ENCODE measurements at places on chromosomes 5 and 9.

DNA sequence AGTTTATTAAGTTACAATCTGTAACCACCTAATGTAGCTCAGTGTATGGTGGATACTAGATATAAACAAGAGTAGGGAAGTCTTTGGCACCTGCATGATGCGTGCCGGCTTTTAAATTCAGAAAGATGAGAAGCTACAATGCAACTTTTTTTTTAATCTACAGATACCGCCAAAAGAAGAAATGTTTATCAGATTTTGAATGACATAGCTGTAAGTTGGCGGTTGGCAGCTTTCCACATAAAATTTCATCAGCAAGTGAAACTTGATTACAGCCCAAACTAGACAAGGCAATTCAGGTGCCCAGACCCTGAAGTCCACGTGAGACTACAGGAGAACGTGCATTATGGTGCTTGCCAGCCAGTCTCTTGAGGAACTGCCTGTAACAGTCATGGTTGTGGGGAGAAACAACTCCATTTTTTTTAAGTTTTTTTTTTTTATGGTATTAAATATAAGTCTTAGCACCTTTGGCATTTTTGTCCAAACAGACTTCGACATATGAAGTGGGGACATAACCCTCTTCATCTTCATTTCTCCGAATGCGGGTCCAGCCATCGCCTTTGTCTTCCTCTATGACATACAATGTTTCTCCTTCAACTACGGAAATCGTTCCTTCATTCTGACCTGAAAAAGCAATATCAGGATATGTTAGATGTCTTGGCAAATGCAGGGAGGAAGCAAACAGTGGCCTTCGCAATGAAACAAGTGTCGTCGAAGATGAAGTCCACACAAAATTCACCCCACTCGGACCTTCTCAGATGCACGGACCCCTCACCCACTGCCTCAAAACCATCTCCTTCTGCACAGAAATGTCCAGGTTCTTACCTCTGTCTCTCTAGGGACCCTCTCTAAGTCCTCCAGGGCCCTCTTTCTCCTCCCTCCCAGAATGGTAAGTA, 60.4 kb downstream of the USP20 start:
- DNase-seq: no peak

DNA sequence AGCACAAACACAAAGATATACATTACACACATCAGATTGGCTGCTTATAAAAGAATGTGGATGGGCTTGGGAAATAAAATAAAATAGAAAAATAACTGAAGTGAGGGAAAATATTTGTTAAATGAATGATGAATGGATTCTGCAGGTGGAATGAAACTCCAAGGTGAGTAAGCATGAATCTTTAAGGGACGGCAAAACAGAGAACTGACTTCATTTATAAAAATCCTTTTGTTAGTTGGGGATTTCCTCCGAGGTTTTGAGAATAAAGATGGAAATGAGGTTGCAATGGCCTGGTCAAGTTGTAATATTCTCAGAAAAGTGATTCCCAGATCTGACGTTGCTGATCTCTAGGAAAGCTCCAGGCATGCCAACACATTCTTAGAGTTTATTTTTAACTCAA, 20.9 kb upstream of the SEMA6A start:
- no peak for DNase-seq

DNA sequence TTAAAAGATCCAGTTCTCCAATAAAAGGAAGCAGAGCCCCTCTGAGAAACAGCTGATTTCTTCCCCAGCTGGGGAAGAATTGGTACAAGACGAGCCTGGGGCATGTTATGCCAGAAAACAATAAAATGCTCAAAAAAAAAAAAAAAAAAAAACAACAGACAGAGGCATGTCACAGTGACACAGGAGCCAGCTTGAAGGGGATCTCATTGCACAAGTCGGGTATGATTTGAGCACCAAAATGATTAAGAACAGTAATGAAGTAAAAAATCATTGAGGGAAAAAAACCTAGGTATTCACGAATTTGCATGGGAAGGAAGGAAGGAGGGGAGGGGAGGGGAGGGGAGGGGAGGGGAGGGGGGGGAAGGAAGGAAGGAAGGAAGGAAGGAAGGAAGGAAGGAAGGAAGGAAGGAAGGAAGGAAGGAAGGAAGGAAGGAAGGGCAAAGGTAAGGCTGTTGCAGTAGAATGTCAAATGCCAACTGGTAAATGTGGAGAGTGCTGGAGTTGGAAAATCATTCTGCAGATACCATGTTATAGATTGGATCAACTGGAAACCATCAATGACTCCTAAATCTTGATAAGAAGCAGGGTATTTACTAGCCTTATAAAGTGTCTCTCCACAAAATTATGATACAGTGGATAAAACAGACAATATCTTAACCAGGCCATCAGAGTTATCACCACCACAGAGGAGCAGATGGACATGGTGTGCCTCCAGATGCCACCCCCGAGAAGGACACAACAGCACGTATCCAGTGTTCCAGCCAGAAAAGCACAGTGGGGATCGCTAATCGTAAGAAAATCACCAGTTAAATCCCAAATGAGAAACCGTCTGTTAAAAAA, 7.2 kb downstream of the GNA14 start:
- no peak for DNase-seq

- no peak for DNase-seq
Measured at GRCh38 chr9:119337573-119337972, 31.7 kb downstream of the BRINP1 start.

GRCh38 chr5:76982450-76982849, 29.6 kb downstream of the CRHBP start:
- no peak for DNase-seq
